NCI-H1930 (cell line): ENCODE measurements at places on chromosomes 3 and 15.

GRCh38 chr3:113825090-113825489 is 13.5 kb upstream of the GRAMD1C start:
- DNase-seq: no peak

- no peak for DNase-seq
Measured at GRCh38 chr3:146912241-146913015, 307.3 kb upstream of the PLSCR5 start.

- DNase-seq: no peak
Measured at GRCh38 chr3:85560088-85560785, 601.4 kb downstream of the CADM2 start.

DNA sequence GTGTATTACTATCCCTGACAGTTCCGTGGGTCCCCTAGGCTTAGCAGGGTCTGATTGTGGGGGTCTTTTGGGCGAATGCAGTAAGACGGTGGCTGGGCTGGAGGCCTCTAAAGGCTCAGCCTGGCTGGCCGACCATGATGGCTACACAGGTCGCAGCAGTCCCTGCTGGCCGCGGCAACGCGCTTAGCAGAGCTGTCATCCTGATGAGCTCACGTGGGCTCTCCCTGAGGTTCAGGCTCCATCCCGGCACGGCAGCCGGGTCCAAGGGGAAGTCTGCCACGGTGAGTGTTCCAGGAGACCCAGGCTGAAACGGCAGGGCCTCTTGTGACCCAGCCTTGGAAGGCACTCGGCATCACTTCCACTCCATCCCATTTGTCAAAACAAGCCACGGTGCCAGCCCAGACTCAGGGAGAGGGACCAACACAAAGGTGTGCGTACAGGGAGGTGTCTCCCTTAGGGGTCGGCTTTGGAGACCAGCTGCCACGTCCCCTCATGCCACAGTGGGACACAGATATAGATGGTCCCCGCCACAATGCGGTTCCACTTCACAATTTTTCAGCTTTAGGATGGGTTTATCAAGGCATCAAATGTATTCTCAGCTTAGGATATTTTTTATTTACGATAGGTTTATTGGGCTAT is 101.8 kb downstream of the XXYLT1 start:
- DNase-seq: no peak
